Astrocyte (in vitro differentiated cells and primary cell): ENCODE measurements at places on chromosomes 12 and 14. TPM values are rescaled to one million over a fixed set of nuclear protein-coding genes. Genes with fewer than 3 reads are reported as not detected.

RNASE8 gene
- total RNA-seq, result not detected in 2 replicates

MOK gene
- total RNA-seq, result 8.3 and 9.3 TPM in 2 replicates

CSRP2 gene
- total RNA-seq, result 247 and 265 TPM in 2 replicates

KLRG1 gene
- 1.6 and 2.2 TPM in 2 replicates for total RNA-seq
